ENCODE measurements at places on chromosomes 2 and 18.

DNA sequence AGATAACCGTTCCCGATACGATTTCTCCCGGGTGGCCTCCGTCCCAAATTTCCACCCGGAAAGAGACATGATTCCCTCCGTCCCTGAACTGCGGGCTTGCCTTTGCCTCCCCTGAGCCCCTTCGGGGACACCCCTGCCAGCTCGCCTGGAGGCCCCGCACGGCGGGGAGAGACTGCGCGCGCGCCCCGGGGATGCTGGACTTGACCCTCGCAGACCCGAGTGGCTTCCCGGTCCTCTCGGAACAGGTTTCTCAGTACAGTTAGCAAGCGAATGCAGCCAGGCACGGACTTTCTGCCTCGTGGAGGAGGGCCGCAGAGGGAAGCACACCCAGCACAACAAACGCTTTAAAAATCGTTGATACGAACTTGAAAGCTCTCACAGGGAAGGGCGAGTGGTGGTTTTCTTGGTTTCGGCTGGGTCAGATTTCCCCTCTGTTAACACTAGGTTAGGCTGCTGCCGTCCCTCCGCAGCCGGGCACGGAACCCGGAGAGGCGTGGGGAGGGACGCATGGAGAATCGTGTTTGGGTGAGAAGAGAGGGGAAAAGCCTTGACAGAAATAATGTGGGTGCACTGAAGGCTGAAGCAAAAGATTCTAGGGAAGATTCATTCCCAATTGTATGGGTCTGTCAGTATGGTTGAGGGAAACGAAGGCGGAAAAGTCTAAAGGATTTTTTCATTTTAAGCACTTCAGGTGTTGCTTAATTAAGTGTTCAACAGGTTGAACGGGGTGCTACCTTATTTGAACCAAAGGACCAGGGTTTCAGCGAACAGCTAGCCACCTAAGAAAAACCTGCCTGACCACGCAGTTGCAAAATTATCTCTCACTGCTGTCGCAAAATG lies 916 bp downstream of the TNFRSF11A start:
- H3K4me3 ChIP-seq: peak overlapping the region; percentile 43
- H3K36me3 ChIP-seq: no peaks in the 10 kb centered on the region
- peaks cover 61% of the 10 kb centered on the region for H3K27me3 ChIP-seq
- H3K4me1 ChIP-seq: peaks cover 21% of the 10 kb centered on the region
- H3K27ac ChIP-seq: no peak overlapping the region
- no peak for DNase-seq

- H3K4me1 ChIP-seq: peaks cover 21% of the 10 kb centered on the region
- H3K36me3 ChIP-seq: no peaks in the 10 kb centered on the region
- DNase-seq: no peak
- no peaks in the 10 kb centered on the region for H3K27me3 ChIP-seq
These were observed 43.9 kb upstream of the KCNF1 start for GRCh38 chr2:10867692-10868420.

- no peak overlapping the region for H3K27ac ChIP-seq
- H3K4me3 ChIP-seq: no peak overlapping the region
- peaks cover 38% of the 10 kb centered on the region for H3K36me3 ChIP-seq
- H3K4me1 ChIP-seq: peaks cover 16% of the 10 kb centered on the region
- no peak for DNase-seq
These were observed 20.9 kb downstream of the NFATC1 start for GRCh38 chr18:79416677-79417052.

GRCh38 chr2:203594541-203594940 lies 59.4 kb upstream of the RAPH1 start:
- H3K4me3 ChIP-seq: no peak overlapping the region
- peaks cover 3% of the 10 kb centered on the region for H3K4me1 ChIP-seq
- no peaks in the 10 kb centered on the region for H3K27me3 ChIP-seq
- H3K27ac ChIP-seq: no peak overlapping the region
- no peak for DNase-seq

GRCh38 chr2:127853671-127854070 lies 4.3 kb downstream of the POLR2D start:
- no peak overlapping the region for H3K27ac ChIP-seq
- peaks cover 14% of the 10 kb centered on the region for H3K4me1 ChIP-seq
- no peaks in the 10 kb centered on the region for H3K27me3 ChIP-seq
- no peak overlapping the region for H3K4me3 ChIP-seq

GRCh38 chr2:174682578-174683391 lies 81.5 kb downstream of the CHRNA1 start:
- peak overlapping the region; percentile 80 for H3K27ac ChIP-seq
- peaks cover 16% of the 10 kb centered on the region for H3K4me1 ChIP-seq
- peaks cover 2% of the 10 kb centered on the region for H3K27me3 ChIP-seq
- DNase-seq: no peak
- H3K36me3 ChIP-seq: no peaks in the 10 kb centered on the region

DNA sequence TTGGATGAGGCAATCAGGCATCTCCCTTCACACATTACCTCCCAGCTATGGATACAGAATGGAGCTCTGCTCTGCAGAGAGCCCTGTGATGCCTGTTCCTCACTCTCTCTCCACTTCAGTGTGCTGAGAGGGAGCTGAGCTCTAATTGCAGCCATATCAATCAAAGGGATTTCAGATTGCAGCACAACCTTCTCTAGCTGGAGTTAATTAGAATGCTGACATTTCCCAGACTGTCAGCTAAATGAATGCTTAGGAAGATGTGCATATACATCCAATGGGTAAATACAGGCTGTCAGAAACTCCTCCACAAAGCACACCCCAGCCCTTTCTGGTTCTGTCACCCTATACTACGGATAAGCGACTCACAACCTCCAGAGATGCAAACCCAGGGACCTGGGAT lies 402.6 kb downstream of the EIPR1 start:
- peak; percentile 17 for DNase-seq
- no peaks in the 10 kb centered on the region for H3K27me3 ChIP-seq
- no peaks in the 10 kb centered on the region for H3K4me1 ChIP-seq
- H3K27ac ChIP-seq: no peak overlapping the region

DNA sequence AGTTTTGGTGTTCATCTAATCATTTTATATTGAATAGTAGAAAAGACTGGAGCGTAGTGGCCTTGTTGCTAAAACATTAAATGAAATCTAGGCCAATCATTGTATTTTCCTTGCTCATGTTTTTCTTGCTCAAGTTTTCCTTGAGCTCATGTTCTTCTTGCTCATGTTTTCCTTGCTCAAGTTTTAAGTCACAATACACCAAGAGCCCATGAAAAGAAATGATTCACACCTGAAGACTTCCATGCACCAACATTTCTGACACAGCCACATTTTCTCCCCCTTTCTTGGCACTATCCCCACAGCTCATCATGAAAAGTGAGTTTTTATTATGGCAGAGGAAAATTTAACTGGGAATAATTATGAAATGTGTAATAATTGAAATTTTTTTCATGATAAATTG lies 92.0 kb downstream of the LRP1B start:
- no peaks in the 10 kb centered on the region for H3K4me1 ChIP-seq
- no peaks in the 10 kb centered on the region for H3K27me3 ChIP-seq
- no peaks in the 10 kb centered on the region for H3K36me3 ChIP-seq
- DNase-seq: no peak

DNA sequence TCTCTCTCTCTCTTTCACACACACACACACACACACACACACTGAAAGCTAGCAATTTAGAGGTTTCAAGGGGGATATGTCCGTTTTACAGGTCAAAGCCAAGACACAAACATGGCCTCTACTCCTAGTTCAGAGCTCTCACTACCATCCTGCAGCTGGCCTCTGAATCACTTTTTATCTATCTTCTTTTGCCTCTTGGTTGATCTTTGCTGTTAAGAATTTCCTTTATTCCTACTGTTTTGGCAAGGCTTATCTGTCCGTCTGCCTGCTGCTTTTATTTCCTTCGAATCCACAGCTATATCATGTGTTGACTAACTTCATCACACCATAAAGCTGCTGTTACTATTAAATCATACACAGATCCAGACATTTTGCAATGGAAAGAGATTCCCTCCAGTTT lies 543.0 kb downstream of the PLCL1 start:
- no peaks in the 10 kb centered on the region for H3K27me3 ChIP-seq
- no peak overlapping the region for H3K4me3 ChIP-seq
- H3K4me1 ChIP-seq: no peaks in the 10 kb centered on the region
- DNase-seq: no peak
- H3K27ac ChIP-seq: no peak overlapping the region
- no peaks in the 10 kb centered on the region for H3K36me3 ChIP-seq

GRCh38 chr18:14971461-14972185 lies 223.7 kb downstream of the ANKRD30B start:
- H3K36me3 ChIP-seq: no peaks in the 10 kb centered on the region
- no peaks in the 10 kb centered on the region for H3K4me1 ChIP-seq
- H3K4me3 ChIP-seq: no peak overlapping the region
- H3K27ac ChIP-seq: no peak overlapping the region

GRCh38 chr2:194709840-194710239 lies 947.2 kb upstream of the SLC39A10 start:
- H3K4me3 ChIP-seq: no peak overlapping the region
- H3K4me1 ChIP-seq: no peaks in the 10 kb centered on the region
- no peaks in the 10 kb centered on the region for H3K36me3 ChIP-seq
- H3K27me3 ChIP-seq: no peaks in the 10 kb centered on the region

DNA sequence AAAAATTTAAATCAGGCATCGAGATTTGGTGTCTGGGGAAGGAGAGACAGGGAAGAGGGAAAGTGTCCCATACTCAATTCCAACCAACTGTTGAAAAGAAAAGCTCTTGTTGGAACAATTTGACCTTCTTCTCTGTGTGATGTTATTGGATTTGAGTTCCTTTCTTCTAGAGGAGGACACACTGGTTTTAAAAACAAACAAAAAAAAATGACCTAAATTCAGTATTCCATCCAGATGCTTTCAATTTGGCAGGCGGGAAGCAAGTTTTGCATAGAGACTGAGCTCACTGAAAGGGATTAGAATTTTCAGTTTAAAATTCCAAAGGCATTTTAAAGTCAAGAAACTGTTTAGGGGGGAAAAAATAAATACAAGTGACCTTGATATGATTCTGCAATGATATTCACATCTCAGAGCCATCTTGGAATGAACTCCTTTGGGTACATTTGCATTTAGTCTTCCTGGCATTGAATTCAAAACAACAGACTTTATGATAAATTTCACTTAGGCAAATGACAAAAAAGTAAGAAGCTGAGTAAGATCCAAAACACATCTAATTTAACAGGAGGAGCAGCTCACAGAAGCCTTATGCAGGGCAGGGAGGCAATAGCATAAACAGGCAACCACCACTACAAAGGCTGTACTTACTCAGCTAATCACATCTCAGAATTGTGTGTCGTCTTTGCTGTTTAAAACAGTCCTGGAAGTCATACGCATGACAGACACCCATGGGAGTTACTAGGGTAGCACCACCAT lies 126.8 kb downstream of the CDH20 start:
- H3K27me3 ChIP-seq: no peaks in the 10 kb centered on the region
- DNase-seq: no peak
- H3K4me1 ChIP-seq: peaks cover 7% of the 10 kb centered on the region
- H3K4me3 ChIP-seq: no peak overlapping the region
- no peaks in the 10 kb centered on the region for H3K36me3 ChIP-seq

DNA sequence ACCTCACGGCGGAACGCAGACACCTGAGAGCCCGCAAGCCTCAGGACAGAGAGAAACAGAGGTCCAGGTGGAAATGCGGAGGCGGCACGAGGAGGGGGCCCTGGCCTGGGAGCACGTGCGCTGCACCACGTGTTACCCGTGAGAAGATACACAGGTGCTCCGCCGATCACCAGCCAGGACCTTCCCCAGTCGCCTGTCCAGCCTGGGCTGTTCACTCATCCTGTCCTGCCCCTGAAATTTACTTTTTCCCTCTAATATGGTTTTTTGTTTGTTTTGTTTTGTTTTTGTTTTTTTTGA lies 44.3 kb downstream of the TWIST2 start:
- H3K36me3 ChIP-seq: no peaks in the 10 kb centered on the region
- no peak for DNase-seq
- H3K27ac ChIP-seq: no peak overlapping the region
- peaks cover 37% of the 10 kb centered on the region for H3K4me1 ChIP-seq
- H3K27me3 ChIP-seq: no peaks in the 10 kb centered on the region

DNA sequence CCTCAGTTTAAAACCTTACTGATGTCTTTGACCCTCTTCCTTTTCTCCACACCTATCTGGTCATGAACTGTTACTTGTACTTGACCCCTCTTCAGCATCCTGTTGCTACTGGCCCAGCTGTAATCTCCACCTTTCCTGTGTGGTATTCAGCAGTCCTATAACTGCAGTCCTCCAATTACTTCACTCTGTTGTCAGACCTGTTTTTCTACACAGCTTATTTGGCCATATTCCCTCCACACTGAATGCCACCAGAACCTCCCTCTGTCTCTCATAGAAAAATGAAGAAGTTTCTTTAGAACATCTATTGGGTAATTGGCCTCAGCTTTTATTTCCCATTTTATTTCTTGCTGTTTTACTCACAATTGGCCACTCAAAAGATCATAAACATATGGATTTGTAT lies 155.4 kb downstream of the ASXL3 start:
- DNase-seq: no peak
- H3K4me3 ChIP-seq: no peak overlapping the region
- peaks cover 3% of the 10 kb centered on the region for H3K36me3 ChIP-seq
- no peaks in the 10 kb centered on the region for H3K4me1 ChIP-seq
- no peaks in the 10 kb centered on the region for H3K27me3 ChIP-seq

DNA sequence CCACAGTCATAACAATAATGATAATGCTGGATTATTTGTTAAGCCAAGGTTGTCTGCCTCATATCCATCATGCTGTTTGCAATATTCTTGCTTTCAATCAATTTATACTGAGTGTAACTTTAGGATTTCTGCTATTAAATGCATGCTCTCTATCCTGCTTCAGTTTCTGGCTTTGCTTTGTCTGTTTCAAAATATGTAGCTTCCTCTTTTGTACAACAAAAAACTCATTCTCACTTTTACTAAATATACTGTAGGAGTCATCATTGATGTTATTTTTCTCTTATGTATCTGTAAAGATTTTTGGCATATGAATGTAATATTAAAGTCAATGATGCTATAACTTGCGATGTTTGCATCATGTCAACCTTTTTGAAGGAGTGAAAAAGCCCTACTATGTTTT lies 149.3 kb downstream of the GPD2 start:
- H3K27me3 ChIP-seq: no peaks in the 10 kb centered on the region
- H3K27ac ChIP-seq: no peak overlapping the region
- no peak overlapping the region for H3K4me3 ChIP-seq
- no peaks in the 10 kb centered on the region for H3K36me3 ChIP-seq
- DNase-seq: no peak
- no peaks in the 10 kb centered on the region for H3K4me1 ChIP-seq

DNA sequence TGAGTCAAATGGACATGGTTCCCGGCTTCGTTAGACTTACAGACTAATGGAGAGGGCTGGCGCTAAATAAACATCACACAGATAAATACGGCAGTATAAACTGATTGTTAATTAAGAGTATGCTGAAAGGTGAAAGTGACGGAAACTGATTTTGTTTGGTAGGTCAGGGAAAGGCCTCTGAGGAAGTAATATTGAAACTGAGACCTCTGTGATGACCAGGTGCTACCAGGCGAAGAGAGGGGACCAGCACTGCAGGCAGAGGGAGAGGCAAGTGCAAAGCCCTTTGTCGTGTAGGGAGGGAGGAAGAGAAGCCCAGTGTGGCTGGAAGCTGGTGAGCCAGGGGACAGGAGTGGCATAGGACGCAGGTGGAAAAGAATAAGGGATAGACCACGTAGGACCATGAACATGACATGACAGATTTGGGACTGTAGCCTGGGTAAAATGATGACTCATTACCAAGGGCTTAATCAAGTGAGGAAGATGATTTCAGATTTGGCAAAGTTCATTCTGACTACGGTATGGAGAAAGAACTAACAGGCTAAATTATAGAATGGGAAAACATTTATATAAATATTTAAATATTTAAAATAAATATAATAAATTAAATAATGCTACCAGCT lies 433.1 kb downstream of the NCKAP5 start:
- H3K27me3 ChIP-seq: no peaks in the 10 kb centered on the region
- no peaks in the 10 kb centered on the region for H3K36me3 ChIP-seq
- DNase-seq: no peak
- H3K4me3 ChIP-seq: no peak overlapping the region

All from spinal cord (tissue), 10 donors.